ENCODE measurements at places on chromosomes 5 and 9.

DNA sequence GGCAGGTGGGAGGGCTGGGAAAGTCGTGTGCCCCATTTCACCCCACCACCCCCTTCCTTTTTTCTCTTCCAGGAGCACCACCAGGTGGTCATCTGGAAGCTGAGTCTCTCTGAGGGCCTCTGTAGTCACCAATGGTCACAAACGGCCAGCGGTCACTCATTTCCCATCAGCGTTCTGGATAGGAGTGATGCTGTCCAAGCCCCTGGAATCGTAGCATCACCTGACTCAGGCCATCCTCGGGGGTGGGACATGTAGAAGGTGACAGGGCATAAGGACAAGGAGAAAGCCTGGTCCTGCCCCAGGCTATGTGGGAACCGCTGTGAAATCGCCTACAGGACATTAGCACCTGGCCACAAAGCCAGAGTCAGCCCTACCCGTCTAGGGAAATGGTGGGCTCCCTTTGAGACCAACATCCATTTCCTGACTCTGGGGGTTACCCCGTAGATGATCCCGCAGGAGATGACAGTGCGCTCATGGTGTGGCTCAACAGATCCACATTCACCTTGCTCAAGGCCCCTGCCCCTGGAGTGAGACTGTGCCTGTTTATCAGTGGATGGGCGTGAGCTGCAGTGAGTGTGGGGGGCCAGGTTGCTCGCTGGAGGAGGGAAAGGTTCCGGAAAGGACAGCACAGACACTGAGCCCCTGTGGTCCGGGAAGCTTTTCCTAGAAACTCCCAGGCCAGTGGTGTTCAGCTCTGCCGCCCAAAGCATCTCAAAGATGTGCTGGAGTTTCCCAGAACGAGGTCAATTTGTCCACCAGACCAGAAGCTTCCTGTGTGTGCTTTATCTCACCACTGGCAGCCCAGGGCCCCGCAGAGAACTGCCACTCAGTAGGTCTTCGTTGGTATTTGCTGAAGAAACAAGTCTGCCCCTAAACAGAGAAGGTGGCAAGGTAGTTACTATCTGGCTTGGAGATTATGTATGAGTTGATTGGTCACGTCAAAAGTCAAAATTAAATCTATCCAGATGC is 61.1 kb upstream of the UNC5A start:
- no peak for DNase-seq

DNA sequence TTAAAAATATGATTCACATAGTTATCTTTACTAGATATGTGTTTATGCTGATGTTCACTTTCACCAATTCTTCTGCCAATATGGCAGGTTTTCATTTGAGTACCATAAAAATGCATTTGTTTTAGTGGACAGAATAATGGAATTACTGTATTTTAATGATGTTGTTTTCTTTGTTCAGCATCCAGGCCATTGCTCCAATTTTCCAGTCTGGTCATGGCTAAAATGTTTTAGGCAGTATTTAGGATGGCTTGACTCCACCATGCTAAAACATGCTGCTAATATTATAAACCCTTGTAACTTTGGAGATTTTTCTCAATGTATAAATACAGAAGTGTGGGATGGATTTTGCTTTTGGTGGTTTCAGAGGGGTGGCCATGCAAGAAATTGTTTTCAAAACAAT is 273.0 kb upstream of the RPS23 start:
- DNase-seq, result no peak

- no peak for DNase-seq
These were observed 16.4 kb upstream of the DMAC1 start for GRCh38 chr9:7816021-7816420.

- no peak for DNase-seq
These were observed 57.0 kb downstream of the ADAMTS2 start for GRCh38 chr5:179288101-179288808.
